ENCODE measurements at places on chromosomes 6 and 20.

DNA sequence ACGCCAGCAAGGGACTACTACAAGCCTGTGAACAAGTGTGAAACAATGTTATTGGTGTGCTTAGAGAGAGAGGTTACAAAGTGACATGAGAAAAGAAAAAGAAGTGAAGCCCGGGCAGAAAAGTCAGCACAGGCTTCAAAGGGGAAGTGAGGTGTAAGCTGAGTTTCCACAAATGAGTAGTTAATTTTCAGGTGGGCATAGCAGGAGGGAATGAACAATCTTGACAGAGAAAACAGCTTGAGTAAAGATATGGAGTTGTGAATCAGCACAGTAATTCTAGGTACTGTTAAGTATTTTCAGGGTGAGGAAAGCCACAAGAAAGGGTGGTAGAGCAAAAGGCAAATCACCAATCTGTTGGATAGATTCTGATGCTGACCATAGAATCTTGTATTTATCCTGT is 4.3 kb downstream of the KCNQ5 start:
- no peak for DNase-seq

- DNase-seq = no peak
These were observed 64.2 kb downstream of the EDN3 start for GRCh38 chr20:59364611-59365010.

DNA sequence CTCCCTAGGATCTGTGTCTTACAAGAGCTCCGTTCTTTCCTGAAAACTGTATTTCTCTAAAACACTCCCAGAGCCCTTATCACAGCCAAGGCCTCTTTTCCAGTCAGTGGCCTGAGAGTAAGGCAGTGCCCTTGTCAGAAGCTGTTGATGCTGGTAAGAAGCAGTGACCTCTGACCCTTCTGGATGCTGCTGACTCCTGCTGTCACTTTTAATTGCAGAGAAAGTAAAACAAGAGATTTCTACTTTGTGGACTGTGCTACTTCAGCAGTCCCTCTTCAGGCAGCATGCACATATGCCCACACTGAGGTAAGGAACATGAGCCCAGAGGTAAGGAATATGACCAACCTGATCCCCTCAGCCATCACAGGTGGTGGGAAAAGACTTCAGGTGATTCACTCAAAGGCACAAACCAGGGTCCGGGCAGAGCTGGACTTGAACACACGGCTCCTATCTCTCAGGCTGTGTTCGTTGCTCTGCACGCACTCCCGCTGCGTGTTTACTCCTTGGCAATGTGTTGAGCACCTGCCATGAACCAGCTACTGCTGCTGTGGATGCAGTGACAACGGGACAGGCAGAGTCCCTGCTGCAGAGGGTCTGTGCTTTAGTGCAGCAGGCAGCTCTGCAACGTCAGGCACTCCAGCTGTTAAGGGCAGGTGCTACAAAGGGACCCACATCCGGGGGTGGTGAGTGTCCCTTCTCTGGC is 201.9 kb upstream of the CST7 start:
- no peak for DNase-seq

DNA sequence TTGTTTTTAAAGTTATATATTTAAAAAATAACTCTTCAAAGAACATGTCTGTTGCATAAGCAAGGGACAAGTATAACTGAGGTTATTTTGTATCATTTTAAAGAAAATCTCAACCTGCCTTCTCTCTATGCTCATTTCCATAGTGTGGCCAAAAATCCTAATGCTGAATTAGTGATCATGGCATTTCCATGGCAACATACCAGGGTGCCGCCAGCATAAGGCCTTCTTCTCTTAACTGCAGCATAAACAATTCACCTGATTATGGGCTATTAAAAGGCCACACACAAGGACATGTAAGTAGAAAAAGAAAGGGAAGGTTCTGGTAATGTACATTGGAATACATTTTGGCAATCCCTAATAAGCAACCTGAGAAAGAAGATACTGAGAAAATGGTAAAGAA is 95.1 kb upstream of the RNF217 start:
- DNase-seq = no peak

- DNase-seq = no peak
These were observed 48.1 kb upstream of the MC3R start for GRCh38 chr20:56200456-56200855.

DNA sequence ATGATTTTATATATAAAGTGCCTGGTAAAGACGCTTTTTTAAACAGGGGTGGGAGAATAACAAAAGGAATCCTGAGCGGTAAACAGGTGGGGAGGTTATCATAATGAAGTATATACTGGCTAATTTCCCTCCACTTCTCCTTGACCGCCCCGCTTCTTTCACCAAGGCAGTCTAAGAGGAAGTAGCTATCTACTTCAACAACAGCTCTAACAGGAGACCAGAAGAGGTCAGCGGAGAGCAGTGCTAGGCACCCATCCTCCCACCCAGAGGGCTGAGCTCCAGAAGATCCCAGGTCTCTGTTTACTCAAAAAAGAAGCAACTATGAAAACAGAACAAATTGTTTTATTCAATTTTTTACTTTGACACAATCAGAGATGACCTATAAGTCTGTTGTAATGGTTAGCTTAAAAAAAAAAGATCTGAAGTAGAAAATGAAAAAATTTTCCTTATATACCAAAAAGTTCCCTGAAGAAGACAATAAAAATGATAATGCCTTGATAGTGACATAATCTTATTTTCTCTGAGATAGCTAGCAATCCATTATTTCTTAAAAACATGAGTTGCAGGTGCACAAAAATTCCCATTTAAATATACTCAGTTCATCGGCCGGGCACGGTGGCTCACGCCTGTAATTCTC is 141.1 kb downstream of the PDSS2 start:
- no peak for DNase-seq

- DNase-seq = no peak
These were observed 181.6 kb upstream of the ECI2 start for GRCh38 chr6:4316867-4317400.

DNA sequence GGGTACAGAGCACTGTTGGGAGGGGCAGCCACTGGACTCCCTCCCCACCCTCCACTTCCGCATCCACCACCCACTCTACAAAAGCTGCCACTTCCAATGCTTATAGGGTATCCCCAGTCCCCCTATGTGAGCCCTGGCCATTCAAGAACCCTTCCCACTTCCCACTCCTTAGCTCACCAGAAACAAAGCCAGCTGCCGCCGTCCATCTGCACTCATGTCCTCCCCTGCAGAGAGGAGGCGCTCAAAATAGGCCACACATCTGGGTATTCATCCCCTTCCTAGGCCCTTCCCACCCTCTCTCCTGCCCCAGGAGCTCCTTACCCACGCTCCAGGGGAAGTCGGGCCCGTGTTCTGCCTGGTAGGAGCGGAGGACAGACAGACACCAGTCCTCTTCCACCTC is 6.5 kb upstream of the LY6G5C start:
- DNase-seq = no peak

DNA sequence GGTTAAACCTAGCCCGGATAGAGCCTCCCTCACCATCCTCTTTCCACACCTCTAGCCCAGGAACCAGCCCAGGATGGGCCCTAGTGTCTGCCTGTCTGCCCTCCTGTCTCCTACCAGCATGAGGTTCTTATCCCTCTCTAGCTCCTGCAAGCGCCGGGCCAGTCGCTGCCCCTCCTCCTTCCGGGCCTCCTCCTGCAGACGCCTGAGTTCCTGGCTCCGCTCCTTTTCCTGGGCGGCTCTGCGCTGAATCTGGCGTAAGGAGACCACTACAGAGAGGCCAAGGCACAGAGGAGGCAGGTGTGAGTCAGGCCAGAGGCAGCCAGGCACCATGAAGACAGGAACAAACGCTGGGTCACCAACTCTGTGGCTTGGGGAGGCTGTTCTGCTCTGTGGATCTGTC is 4.3 kb upstream of the PSORS1C2 start:
- no peak for DNase-seq

- DNase-seq = no peak
These were observed 5.4 kb downstream of the IFNGR1 start for GRCh38 chr6:137213813-137214212.

- no peak for DNase-seq
These were observed 46.1 kb upstream of the UNC93A start for GRCh38 chr6:167244991-167245390.

DNA sequence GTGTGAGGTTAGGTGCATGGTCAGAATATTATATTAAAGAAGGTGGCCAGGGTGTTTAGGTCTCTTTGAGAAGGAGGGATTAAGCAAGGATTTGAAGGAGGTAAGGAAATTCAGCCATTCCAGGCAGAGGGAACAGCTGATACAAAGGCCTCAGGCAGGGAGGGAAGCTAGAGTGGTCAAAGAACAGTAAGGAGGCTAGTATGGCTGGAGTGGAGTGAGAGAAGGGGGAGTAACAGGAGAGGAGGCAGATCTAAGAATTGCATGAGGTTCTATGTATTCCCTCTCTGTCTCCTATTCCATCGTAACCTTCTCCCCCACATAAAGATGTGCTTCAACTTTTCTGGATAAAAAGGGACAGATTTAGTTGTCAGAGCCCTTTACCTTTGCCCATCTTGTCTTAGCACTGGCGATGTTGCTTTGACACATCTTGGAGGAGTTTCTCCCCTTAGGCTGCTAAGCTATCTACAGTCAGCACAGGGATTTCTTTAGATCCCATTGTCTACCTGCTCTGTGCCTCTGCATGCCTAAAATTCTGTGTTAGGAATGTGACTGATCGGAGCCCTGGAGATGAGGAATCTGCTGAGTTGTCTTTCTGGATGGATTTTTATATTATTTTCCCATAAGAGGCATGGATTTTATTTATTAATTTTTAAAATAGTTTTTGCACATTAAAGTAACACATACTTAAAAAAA is 59.9 kb downstream of the KLHL31 start:
- DNase-seq = no peak

DNA sequence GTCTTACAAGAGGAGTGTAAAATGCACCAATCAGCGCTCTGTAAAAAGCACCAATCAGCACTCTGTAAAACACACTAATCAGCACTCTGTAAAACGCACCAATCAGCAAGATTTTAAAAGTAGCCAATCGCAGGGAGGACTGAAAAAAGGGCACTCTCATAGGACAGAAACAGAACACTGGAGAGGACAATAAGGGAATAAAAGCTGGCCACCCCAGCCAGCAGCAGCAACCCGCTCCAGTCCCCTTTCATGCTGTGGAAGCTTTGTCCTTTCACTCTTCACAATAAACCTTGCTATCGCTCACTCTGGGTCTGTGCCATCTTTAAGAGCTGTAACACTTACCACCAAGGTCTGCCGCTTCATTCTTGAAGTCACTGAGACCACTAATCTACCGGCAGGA is 1.7 kb upstream of the AIG1 start:
- no peak for DNase-seq

- no peak for DNase-seq
These were observed 21.3 kb upstream of the HFE start for GRCh38 chr6:26065952-26066380.

DNA sequence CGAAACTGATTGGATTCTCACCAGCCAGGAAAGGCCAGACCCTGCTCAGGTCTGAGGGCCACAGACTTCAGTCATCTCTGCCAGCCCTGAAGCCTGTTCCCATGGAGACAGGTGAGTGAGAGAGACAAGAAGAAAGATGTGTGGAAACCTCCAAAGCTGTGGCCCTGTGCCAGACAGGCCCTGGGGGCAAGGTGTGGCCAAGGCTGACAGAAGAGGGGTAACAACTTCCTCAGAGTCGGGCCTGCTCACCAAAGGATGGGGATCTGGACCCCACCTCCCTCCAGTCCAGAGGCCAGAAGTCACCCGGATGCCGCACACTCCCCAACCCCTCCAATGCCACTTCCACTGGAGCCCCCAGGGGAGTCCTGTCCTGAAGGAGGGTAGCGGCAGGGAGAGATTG is 73.6 kb downstream of the MDGA1 start:
- no peak for DNase-seq

GRCh38 chr6:131348572-131348971 is 213.3 kb downstream of the AKAP7 start:
- no peak for DNase-seq

- no peak for DNase-seq
These were observed 41.3 kb downstream of the TRMT11 start for GRCh38 chr6:126027601-126028000.

DNA sequence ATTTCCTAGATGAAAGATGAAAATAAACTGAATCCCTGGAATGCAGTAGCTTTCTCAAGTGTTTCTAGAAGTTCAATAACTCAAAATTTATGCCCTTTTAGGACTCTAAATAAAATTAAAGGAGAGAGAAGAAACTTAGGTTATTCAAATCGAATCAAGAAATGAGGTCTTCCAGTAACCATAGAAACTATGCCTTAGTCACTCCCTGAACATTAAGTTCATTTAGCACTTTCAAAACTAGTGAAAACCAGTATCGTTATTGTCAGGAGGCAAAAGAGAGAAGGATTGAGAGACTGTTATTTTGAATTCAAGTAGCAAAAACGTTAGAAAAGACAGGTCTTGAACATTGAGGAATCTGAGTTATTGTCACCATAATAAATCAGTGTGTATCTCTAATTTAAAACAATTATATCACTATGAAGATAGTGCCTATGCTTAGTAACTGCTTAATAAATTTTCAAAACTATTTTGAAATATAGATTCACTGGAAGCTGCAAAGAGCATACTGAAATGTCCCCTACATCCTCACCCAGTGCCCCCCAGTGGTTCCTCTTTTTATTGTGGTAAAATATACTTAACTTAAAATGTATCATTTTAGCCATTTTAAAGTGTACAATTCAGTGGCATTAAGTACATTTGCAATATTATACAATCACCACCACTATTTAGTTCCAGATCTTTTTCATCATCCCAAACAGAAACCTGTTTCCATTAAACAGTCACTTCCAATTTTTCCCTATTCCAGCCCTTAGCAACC is 4.6 kb downstream of the RPP21 start:
- DNase-seq = no peak

GRCh38 chr20:5670874-5671273 is 79.3 kb upstream of the SHLD1 start:
- DNase-seq = no peak

- no peak for DNase-seq
These were observed 161.8 kb upstream of the KCNK16 start for GRCh38 chr6:39484276-39484675.

DNA sequence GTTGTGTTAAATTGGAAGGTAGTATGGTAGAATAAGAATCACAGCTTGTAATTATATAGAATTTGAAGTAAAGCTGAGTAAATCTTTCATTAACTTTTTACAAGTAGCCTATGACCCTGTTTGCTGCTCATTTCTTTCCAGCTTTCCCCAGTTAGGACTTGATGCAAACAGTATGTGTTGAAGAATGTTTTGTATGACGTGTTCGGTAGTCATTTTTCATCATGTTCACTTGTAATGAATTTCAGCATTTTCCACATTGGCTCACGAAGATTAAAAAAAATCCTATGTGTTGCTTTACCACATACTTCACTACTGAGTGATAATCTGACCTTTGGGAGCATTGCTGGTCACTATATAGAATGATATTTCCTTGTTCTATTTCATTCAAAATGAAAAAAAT is 162.4 kb downstream of the CDKAL1 start:
- DNase-seq = no peak

DNA sequence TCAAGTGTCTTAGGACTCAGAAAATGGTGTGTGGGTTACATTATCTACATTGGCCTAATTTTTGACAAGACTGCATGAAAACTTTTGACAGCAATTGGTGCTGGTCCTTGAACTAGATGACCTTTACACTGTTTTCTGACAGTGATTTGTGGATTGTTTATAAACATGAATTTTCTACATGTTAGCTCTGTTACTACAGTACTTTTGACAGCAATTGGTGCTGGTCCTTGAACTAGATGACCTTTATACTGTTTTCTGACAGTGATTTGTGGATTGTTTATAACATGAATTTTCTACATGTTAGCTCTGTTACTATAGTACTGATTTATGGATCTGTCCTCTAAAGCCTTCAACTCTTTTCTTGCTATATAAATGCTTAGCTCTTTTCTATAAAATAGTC is 16.7 kb downstream of the KCTD20 start:
- DNase-seq = no peak

All from activated CD8-positive, alpha-beta memory T cell treated with anti-CD3 and anti-CD28 coated beads for 1 hour (primary cell).